ENCODE measurements at places on chromosomes 5 and 9.

DNA sequence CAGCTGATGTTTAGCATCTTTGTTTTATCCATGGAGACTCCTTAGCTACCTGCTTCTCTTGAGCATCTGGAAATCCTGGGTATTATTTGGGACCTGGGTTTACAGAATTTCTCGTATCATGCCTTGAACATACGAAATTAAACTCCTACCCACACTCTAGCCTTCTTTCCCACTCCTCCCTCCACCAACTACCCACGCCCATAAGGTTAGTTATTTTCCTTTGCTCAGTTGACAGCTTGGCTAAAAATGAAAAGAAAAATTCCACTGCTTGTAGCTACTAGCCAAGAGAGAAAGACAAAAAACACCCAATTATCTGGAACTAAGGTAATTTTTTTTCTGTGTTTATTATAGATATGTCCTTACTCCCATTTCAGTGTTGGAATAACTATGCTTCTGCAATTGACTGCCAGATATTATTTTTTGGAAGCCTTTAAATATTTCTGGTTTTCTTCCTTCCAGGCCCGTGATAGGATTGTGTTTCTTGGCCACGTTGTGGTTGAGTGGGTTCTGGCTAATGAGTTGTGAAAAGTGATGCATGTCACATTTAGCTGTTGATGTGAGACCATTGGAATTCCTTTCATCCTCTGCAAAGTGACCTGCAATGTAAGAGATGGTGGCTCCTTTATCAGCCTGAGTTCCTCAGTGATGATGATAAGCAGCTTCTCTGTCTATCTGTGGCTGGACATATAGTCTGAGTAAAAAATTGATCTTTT is 308.1 kb downstream of the LRRC70 start:
- no peak for DNase-seq

GRCh38 chr5:115180165-115180709 is 10.5 kb upstream of the TRIM36 start:
- peak; percentile 10 for DNase-seq

DNA sequence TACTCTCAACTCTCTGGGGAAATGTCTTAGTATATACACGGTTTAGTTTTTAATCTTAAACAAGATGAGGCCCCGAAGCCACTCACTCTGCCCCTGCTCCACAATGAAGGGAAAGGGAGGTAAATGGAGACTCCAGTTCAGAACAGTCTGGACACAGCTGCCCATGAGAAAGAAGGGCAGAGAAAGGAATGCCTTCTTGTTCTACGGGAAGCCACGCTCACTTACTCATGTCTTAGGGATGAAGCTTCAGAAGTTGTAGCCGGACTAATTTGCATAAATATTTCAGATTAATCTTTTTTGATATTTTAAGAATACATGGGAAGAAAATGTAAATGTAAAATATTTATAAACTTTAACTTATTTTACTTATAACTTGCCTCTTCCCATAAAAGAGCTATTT is 94.0 kb downstream of the COL23A1 start:
- no peak for DNase-seq

- DNase-seq, result no peak
These were observed 7.3 kb downstream of the ATOX1 start for GRCh38 chr5:151751091-151751490.

Measured in stimulated activated CD4-positive, alpha-beta T cell treated with anti-CD3 and anti-CD28 coated beads, Interleukin-4, amount 100 ng/mL, for 24 hours (primary cell).